Fibroblast of the aortic adventitia (primary cell): ENCODE measurements at places on chromosomes 5 and 9.

DNA sequence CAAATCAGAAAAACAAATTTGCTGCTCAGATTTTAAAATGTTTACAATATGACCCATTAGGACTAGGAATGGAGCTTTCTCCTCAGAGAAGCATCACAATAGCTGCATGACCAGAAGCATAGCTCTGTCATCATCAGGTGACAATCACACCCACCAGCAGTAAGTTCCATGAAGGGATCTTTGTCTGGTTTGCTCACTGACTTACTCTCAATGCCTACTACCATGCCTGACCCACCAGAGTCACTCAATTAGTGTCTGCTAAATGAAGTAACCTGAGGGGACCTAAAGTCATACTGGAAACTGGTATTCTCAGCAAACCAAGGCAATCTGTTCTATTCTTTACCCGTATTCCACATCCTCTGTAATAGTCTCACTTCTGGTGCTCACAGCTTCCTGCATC lies 7.7 kb downstream of the ERMP1 start:
- no peak for DNase-seq

DNA sequence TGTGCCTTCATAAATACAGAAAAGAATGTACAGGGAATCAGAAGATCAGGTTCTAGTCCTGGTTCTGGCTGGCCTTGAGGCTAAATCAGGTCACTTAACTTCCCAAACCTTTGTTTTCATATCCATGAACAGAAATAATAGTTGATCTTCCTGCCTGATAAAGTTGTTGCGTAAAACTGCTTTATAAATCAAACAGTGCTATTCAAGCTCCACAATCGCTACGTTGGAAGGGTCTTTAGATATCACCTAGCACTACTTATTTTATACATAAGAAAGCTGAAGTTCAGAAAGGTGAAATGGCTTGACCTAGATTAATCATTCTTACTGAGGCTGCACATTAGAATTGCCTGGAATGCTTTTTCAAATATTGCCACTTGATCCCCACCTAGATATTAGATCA lies 36.3 kb upstream of the GCNT4 start:
- DNase-seq, result no peak

- no peak for DNase-seq
Observed at GRCh38 chr9:128335161-128335560, 5.2 kb upstream of the SLC27A4 start.

DNA sequence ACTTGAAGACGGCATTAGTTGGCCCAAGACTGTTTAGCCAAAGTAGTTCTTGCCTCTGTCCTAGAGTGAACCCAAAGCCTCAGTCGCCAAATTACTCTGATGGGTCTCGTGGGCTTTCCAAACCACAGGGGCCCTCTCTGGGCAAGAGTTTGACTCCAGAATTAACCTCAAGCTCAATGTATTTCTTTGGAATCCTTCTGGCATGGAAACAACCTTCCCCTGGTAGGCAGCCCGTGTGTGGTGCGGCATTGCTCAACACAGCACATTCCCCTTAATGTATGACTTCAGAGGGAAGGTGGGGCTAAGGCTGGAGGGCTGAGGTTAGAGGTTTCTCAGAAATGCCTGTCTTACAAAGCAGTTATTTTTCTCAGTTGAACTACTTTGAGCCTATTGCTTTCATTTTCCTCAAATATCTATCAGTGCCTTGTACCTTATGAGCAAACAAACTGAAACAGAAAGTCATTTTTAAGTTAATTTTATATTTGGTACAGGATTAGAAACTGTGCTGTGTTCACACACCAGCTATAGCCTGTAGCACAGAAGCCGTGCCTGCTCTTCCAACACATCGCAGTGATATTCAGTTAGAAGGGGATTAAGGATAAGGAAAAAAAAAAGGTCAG lies 123.9 kb upstream of the HAPLN1 start:
- peak; percentile 91 for DNase-seq

DNA sequence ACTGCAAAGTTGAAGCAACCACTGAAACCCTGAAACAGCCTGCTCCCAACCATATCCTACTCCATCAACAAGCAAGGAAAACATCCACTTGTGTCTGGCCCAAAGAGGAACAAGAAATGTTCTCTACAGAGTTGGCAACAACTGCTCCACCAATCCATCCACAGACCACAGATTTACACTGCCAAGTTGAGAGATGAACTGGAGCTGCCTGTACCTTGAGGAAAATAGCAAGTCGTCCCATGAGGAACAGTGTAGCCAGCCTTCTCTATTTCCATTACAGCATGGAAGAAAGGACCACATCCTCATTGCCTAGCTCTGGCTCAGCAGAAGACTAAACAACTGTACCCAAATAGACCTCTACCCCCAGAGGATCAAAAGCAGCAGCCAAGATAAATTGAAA lies 60.4 kb downstream of the DEPDC1B start:
- DNase-seq, result peak; percentile 10

- DNase-seq, result no peak
Observed at GRCh38 chr5:34047774-34048572, 5.0 kb upstream of the C1QTNF3 start.

- DNase-seq, result no peak
Observed at GRCh38 chr5:137441476-137441875, 57.6 kb downstream of the SPOCK1 start.

DNA sequence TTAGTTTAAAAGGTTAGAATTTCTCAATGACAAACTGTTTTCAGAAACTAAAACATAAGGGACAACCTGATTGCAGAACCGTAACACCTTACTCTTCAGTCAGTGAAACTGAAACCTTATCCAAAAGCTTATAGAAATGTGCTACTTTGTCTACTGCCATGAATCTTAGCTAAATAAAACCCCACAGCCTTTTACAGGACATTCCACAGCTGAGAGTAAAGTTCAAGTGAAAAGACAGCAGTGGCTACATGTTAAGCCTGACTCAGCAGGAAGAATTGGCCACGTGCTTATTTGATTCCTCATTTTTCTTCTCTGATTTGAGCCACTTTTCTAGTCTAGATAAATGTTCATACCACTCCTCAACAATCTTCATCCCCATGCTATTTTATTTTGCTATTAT lies 278.7 kb upstream of the ISL1 start:
- DNase-seq, result no peak

DNA sequence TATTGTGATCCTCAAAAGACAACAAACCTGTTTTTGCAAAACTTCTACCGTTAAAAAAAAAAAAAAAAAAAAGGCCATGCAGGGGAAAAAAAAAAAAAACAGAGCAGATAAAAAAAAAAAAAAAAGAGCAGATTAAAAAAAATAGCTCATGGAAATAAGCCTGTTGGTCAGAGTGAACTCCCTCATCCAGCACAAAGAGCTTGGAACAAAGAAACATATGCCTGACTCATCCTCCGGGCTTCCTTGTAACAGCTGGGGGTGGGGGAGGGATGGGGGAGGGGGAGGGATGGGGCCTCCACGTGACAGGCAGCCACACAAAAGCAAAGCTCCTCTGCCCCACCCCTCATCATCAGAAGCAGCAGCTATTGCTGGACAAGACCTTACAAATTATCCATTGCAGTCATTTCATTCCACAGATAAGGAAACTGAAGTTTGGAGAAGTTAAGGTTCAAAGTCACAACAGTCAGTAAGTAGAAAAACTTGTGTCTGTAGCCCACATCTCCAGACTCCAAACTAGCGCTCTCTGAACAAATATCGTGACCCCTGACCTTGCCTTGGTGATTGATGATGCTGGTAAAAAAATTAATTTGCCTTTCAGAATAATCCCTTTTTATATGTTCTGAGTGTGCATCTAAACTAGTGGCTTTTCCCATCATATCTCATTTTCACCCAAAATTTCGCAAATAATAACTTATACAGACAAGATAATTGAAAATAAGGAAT lies 38.9 kb downstream of the SLC35D2 start:
- peak; percentile 99 for DNase-seq

GRCh38 chr9:105305856-105306255 lies 61.4 kb downstream of the SLC44A1 start:
- no peak for DNase-seq

DNA sequence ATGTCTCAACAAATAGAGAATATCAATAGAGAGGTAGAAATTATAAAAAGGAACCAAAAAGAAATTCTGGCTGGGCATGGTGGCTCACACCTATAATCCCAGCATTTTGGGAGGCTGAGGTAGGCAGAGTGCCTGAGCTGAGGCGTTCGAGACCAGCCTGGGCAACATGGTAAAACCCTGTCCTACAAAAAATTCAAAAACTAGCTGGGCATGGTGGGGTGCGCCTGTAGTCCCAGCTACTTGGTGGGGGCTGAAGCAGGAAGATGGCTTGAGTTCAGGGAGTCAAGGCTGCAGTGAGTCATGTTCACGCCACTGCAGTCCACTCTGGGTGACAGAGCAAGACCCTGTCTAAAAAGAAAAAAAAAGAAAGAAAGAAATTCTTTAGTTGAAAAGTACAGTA lies 24.9 kb downstream of the IPPK start:
- DNase-seq, result no peak

DNA sequence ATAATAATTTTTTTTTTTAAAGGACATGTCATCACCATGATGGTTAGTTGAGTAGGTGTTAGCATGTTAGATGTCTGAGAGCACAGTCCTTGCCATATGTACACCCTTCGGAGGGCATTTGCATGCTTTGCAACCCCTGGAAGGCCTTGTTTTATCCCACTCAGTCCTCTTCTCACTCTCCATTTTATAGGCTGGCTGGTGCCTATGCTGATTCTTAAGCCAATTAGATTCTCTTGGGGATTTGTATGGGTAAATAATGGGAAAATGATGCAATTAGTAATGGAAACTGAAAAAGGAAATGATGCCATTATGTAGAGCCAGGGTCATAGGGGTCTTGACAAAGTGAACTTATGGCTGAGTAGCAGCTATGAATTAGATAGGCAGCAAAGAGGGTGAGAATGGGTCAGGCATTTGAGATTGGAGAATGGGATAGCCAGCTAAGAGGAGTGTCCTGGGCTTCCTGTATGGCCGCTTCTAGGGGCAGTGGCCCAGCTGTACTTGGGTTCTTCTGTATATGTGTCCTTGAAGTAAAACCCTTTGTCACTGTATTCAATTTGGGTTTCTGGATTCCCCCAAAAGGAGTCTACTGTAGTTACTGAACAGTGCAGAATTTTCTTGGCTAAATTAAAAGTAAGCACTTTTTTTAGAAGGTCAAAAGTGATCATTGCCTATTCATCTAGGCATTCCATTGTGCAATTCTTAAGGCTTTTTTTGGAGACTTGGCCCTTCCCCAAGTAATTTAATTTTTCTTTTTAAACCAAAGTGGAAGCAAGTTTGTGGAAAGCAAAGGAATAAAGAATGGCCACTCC lies 31.6 kb downstream of the LRRTM2 start:
- peak; percentile 77 for DNase-seq

DNA sequence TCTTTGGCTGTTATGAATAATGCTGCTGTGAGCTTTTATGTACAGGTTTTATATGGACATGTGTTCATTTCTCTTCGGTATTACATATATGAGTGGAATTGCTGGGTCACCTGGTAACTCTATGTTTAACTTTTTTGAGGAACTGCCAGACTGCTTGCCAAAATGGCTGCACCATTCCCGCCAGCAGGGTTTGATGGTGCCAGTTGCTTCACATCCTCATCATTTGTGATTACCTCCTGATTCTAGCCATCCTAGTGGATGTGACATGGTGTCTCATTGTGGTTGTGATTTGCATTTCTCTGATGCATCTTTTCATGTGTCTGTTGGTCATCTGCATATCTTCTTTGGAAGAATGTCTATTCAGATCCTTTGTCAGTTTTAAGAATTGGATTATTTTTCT lies 10.7 kb downstream of the NANS start:
- DNase-seq, result no peak

DNA sequence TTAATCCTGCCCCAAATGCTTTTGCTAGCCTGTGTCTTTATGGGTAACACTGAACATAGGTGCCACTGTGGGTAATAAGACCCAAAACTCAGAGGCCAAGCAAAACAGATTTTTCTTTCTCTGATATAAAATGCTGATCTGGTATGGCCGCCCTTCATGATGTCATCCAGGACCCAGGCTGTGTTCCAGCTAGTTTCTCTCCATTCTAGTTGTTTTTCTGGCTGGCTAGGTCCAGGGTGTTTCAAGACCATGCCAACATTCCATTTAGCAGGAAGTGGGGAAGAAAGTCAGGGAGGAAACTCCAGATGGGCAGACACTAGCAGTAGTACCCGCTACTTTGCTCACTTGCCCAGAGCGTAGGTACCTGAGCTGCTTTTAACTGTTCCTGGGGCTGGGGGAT lies 183.9 kb upstream of the OTULINL start:
- DNase-seq, result peak; percentile 93

- DNase-seq, result no peak
Observed at GRCh38 chr9:78239506-78239905, 3.6 kb downstream of the CEP78 start.

DNA sequence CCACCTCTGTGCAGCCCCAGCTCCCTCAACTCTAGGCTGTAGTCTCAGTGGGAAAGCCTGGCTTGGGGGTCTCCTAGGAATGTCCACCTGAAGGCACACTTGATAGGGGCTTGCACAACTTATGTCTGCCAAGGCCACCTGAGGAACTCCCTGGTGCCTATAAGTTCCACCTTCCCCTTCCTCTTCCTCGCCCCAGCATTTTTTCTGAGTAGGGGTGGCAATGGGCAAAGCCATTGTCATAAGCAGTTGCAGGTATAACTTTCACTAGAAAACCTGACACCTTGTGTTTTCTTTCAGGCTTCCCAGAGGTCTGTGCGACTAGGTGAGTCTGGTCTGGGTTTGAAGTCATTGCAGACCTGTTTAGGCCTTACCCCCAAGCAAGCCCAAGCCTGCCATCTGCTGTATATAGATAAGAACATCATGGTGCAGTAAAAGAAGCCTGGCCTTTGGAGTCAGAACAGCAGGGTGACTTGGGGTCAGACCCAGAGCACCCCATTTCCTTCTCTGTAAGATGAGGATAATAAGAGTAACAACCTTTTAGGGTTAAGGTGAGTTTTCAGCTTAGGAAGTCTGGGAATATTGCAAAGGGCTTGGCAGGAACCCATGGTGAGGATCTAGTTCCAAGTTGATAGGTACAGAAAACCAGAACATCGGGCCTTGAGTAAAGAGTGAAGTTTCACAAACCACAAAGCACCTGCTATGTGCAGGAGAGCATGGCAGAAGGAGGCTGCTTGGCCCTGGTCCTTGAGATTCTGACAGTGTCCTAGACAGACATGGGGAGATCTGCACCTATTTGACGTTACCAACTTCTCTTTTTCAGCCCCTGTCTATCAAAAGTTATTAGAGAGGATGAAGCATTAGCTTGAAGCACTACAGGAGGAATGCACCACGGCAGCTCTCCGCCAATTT lies 33.8 kb downstream of the TGFBI start:
- DNase-seq, result peak; percentile 66

DNA sequence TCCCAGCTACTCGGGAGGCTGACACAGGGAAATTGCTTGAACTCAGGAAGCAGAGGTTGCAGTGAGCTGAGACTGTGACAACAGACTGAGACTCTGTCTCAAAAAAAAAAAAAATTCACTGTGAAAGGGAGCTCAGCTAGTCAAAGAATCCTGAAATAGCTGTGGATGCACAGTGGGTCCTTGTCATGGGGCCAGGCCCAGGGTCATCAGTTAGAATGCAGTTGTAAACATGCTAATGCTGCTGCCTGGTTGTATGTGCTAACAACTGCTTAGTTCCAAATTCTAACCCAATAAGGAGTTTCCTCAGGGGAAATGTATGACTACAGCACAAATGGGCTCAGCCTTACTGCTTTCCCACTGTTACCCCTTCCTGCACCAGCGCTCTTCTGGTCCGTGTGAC lies 84.0 kb downstream of the PALM2AKAP2 start:
- no peak for DNase-seq

GRCh38 chr9:129490583-129491486 lies 130.1 kb downstream of the C9orf50 start:
- DNase-seq, result no peak
